ENCODE measurements at places on chromosomes 13 and 19.

DNA sequence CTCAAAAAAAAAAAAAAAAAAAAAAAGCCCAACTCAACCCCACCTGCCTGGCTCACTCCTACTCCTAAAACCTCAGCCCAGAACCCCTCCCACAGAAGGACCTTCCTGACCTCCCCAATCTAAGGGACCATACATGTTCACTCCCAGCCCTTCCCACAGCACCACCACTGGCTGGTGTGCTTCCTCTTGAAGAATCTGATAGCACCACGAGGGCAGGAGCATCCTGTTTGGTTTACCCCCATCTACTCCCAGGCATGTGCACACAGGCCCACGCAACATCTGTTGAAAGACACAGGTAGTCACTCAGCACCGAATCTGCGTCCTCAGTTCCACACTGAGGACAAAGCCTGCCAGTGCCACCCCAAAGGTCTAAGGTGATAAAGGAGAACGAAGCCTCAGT is 8.2 kb downstream of the LATS2 start:
- DNase-seq: no peak
- no peaks in the 10 kb centered on the region for H3K27me3 ChIP-seq
- no peaks in the 10 kb centered on the region for H3K36me3 ChIP-seq
- peaks cover 89% of the 10 kb centered on the region for H3K4me1 ChIP-seq
- H3K27ac ChIP-seq: no peak overlapping the region
- no peak overlapping the region for H3K4me3 ChIP-seq

- DNase-seq: peak; percentile 94
- no peaks in the 10 kb centered on the region for H3K4me1 ChIP-seq
- peak overlapping the region; percentile 27 for H3K4me3 ChIP-seq
- peak overlapping the region; percentile 98 for H3K27ac ChIP-seq
Observed at GRCh38 chr19:18304458-18305310, 18.2 kb downstream of the LSM4 start.

GRCh38 chr19:44585371-44586133 is 27.8 kb upstream of the IGSF23 start:
- H3K4me1 ChIP-seq: no peaks in the 10 kb centered on the region
- H3K4me3 ChIP-seq: no peak overlapping the region
- H3K27me3 ChIP-seq: no peaks in the 10 kb centered on the region
- no peak for DNase-seq
- H3K27ac ChIP-seq: no peak overlapping the region

GRCh38 chr19:42115705-42116104 is 16.5 kb downstream of the POU2F2 start:
- H3K27me3 ChIP-seq: no peaks in the 10 kb centered on the region
- H3K4me3 ChIP-seq: no peak overlapping the region
- H3K4me1 ChIP-seq: no peaks in the 10 kb centered on the region
- no peak for DNase-seq
- no peak overlapping the region for H3K27ac ChIP-seq

All from right atrium auricular region (tissue), 2 donors.